ENCODE measurements at places on chromosomes 2 and 18.

DNA sequence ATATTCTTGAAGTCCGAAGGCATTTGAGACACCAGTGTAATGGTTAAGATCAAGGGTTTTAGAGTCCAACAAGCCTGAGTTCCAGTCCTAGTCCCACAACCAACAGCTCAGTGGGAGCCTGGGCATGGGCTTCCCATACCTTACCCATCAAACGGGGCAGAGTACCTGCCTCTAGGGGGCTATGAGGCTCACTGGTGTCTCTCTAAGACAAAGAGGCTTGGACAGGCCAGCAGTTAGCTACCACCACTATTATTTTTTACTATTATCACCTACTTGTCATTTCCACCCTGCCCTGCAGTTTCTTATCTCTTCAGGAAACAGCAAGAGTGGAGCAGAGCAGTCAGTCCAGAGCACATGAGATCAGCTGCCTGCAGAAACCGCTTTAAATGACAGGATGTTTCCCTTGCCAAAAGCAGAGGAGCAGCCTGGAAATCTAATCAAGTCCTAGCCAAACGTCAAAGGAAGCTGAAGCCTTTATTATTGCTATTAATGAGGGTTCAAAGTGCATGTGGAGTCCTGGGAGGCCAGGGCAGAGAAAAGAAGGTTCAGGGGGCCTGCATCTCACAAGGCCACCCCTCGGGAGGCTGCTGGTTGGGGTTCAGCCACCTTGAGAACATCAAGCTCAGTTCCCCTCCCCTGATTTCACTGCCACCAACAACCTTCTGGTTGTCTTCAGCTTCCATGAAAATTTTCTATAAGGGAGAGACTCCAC is 66.6 kb downstream of the STPG4 start:
- DNase-seq = no peak

DNA sequence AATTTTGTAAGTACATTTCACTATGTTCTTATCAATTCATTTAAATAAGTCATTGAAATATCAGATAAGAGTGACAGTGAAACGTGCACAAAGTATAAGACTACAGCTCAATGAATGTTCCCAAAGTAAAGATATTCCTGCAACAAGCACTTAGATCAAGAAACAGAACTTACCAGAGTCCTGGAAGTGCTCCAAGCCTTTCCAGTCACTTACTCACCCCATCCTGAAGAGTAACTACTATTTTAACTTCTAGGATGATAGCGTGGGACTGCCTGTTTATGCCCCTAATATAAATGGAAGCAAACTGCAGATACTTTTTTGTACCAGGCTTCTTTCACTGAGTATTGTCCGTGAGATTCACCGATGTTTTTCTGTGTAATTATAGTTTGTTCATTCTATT is 768.9 kb downstream of the SLC4A3 start:
- DNase-seq = no peak

DNA sequence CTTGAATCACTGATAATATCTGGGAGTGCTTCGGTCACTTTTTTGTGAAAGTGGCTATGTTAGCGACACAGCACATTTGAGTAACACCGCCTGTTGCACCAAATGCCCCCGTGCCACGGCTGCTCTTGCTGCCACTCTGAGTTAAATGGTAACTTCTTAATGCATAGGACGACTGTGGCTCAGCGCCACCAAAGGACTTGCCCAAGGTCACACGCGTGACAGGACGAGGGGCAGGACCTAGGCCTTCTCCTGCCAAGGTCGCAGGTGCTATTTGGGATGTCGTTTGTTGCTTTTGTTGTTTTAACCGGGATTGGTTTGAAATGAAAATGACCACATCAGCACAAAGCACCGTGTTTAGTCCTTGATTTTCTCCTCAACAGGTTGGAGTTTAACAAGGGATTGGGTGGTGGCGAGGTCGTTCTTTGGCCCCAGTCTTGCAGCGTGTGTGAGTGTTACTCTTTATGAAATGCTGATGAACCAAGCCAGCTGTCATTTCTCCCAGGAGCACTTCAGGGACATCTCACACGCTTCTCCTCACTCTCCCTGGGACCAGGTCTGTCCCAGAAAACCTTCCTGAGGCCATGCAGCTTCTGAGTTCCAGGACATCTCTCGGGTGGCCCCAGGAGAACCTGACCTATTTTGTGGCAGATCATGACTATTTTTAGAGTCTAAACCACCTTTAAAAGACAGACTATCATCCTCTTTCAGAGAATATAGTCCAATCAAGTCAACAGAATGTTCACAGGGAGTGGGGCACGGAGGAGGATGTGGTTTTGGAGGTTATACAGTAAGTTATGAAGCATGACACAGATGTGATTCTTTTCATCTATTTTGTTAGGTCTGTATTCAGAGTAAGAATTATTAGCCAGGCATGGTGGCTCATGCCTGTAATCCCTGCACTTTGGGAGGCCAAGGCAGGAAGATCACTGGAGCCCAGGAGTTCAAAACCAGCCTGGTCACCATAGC is 49.9 kb downstream of the MTCL1 start:
- peak; percentile 14 for DNase-seq

GRCh38 chr2:227188292-227188691 is 23.9 kb downstream of the COL4A3 start:
- peak; percentile 65 for DNase-seq

GRCh38 chr2:46847185-46847710 is 68.4 kb downstream of the MCFD2 start:
- DNase-seq = no peak

DNA sequence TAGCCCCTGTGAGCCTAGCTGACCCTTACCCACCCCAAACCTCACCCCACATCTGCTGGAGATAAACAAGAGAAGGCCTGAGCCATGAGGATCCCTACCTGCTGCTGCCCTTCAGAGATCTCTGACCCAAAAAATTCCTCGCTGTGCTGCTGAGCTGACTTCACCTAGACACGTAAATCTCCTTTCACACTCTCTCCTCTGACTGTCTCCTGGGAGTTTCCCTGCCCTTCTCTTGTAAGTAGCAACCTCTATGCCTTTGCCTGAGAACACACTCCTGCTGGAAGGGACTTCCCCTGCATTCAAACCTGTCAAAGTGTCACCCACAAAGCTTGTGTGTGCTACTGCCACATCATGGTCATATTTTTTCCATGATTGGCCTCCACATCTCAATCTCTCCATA is 134.2 kb upstream of the NOL4 start:
- no peak for DNase-seq

- no peak for DNase-seq
Observed at GRCh38 chr2:8452979-8453903, 228.6 kb upstream of the ID2 start.

DNA sequence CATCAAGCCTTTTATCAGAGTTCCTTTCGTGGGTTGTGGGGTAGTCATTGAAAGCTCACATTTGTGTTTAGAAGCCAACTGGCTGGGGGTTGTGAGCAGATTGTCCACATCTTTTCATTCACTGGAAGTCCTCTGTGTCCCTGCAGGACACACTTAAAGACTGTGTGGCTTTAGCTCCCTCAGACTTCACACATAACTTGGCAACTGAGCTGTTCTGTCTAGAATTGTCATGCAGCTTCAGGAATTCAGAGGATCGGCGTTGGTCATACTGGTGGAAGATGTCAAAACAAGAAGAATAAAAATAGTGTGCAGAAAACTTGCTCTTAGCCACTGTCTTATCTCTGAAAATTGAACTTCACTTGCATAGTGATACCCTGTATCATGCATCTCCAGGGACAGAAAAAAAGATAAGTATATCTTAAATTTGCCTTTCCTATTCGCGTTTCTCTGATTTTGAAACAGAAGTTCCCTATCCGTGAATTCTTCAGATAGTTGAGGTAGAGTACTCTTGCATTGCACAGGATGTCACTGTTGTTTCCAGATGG is 49.6 kb downstream of the TRAPPC12 start:
- no peak for DNase-seq

DNA sequence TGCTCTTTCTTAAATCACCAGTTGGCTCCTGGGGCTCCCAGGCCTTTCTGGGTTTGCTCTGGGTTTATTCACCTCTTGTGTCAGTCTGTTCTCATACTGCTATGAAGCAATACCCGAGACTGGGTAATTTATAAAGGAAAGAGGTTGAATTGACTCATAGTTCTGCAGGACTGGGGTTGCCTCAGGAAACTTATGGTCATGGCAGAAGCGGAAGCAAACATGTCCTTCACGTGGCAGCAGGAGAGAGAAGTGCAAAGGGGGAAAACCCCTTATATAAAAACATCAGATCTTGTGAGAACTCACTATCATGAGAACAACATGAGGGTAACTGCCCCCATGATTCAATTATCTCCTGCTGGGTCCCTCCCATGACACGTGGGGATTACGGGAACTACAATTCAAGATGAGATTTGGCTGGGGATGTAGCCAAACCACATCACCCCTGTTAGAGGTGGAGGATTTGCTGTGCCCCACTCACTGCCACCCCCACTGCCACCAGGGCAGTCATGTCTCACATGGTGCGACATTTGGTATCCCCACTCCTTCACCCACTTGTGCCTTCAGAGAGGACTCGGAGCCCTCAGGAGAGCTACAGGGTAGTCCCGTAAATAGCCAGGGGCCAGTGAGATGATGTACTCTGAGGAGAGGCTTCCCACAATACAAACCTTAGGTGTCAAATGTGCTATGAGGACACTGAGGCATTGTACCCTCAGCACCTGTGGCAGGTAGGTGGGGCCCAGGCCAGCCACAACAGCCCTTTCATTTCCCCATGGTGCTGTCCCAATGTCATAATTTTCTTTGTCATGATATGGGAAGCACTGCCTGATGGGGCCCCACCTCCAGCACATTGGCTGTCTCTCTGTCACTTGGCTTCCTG is 35.7 kb downstream of the CDC42EP3 start:
- peak; percentile 97 for DNase-seq

GRCh38 chr18:58088691-58089065 is 44.7 kb downstream of the NEDD4L start:
- no peak for DNase-seq

- DNase-seq = no peak
Observed at GRCh38 chr2:4340536-4340935, 637.2 kb downstream of the DCDC2C start.

- no peak for DNase-seq
Observed at GRCh38 chr18:77622009-77622692, 372.5 kb downstream of the GALR1 start.

DNA sequence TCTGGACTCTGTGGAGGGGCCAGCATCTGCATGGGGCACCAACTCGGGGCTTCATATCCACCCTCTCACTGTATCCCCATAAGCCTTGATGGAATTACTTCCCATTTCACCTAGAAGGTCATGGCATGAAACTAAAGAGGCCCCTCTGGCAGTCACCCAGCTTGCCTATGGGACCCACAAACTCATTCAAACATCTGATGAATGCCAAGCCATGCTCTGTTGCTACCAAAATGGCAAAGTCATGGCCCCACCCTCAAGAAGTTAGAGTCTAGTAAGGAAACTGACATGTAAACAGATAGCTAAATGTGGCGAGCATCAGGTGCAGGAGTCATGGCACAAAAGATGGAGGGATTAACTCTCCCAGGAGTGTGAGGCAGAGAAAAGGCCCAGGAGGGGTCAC is 14.5 kb downstream of the CYB5A start:
- DNase-seq = no peak

GRCh38 chr2:9771481-9772017 is 71.7 kb upstream of the TAF1B start:
- no peak for DNase-seq

DNA sequence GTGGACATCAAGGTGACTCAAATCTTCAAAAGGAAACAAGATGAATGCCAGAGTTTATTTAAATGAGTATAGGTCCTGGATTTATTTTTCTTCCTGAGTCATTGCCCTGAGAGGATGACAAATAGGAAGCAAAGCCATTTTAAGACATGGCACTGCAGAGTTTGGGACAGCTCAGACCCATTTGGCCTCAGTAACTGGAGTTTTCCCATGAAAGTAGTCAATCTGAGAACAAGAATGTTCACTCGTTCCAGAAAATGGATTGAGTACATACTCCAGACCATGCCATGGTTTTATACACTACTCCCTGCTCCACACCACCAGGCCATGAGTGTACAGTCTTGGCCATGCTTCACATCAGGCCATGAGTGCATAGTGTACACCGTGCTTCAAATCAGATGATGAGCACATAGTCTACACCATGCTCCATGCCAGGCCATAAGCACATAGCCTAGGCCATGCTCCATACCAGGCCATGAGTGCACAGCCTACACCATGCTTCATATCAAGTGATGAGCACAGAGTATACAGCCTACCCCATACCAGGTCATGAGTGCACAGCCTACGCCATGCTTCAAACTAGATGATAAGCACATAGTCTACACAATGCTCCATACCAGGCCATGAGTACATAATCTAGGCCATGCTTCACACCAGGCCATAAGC is 202.4 kb downstream of the FBXO15 start:
- no peak for DNase-seq

DNA sequence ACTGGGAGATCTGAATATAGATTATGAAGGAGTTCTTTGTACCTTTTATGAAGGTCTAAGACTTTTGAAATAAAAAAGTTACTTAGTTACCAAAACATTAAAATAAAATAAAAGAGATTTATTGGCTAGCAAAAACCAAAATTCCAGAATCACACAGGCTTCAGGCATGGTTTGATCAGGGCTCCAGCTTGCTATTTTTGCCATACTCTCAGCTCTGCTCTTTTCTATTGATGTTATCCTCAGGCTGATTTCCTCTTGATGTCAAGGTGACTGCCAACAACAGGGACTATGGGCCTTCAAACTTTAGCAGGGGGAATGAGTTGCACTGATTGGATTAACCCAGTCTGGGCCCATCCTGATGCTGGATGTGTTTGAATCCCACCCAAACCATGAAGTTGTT is 174.1 kb downstream of the TFCP2L1 start:
- DNase-seq = no peak

GRCh38 chr18:2547477-2548087 is 23.7 kb downstream of the METTL4 start:
- peak; percentile 63 for DNase-seq

Data from NB4 (cell line).